Neural crest cell (in vitro differentiated cells): ENCODE measurements at places on chromosomes 16 and 17.

DNA sequence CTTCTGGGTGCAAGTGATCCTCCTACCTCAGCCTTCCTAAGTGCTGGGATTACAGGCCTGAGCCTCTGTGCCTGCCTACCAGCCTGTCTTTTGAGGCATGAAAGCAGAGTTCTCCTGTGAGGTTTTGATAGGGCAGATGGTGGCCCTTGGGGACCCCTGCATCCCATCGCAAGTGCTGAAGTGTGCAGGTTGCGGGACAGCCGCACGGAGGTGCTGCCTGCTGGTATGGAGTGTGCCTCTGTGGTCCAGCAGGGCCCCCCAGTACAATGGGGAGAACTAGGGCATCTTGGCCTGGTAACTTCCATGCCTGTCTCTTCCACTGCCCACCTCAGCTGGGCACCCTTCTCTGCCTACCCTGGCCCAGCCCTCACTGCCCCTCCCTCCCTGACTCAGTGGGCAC lies 9.9 kb upstream of the NDRG4 start:
- no peak for DNase-seq

DNA sequence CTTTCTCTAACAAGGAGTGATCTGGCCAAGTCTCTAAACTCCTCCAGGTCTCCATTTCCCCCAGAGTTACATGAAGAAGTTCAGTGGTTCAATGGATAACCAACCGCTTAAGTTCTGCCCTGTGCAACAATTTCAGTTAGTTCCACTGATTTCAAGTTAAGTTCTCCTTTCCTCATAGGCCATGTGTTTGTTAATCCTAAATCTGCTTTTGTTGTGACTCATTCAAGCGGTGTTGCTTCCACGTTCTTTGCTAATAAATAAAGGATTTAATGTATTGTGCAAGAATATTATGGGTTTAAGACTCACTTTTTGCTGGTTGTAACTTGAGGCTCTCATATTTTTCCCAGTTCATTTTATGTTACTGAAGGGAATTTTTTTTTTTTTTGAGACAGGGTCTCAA lies 36.3 kb downstream of the GNA13 start:
- no peak for DNase-seq

GRCh38 chr17:38672788-38673706 lies 1.7 kb downstream of the EPOP start:
- DNase-seq: no peak

GRCh38 chr16:69326172-69326873 lies 4.1 kb downstream of the PDF start:
- DNase-seq: no peak

- no peak for DNase-seq
Measured at GRCh38 chr16:56203052-56203451, 11.8 kb downstream of the GNAO1 start.

DNA sequence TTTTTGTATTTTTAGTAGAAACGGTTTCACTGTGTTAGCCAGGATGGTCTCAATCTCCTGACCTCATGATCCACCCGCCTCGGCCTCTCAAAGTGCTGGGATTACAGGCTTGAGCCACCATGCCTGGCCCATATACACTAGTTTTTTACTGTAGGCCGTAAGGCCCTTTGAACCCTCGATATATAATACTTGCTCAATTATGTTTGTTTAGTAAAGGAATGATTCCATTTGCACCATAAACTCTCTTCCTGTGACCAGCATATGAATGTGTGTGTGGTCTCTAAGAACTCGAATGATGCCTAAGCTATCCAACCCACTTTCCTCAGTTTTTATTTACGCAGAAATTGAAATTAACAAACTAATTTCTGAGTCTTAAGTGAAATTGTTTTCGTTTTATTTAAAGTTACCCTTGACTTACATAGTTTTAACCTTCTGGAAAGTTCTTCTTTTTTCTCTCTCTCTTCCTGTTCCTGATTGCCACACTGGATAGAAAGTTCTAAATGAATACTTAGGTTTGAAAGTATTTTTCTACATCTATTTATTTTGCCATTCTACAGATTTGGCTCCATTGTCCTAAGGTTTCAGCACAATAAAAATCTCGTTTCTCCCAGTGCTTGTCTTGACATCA lies 37.9 kb downstream of the PIGL start:
- DNase-seq: no peak

- DNase-seq: no peak
Measured at GRCh38 chr16:79192904-79193303, 407.6 kb downstream of the MAF start.

DNA sequence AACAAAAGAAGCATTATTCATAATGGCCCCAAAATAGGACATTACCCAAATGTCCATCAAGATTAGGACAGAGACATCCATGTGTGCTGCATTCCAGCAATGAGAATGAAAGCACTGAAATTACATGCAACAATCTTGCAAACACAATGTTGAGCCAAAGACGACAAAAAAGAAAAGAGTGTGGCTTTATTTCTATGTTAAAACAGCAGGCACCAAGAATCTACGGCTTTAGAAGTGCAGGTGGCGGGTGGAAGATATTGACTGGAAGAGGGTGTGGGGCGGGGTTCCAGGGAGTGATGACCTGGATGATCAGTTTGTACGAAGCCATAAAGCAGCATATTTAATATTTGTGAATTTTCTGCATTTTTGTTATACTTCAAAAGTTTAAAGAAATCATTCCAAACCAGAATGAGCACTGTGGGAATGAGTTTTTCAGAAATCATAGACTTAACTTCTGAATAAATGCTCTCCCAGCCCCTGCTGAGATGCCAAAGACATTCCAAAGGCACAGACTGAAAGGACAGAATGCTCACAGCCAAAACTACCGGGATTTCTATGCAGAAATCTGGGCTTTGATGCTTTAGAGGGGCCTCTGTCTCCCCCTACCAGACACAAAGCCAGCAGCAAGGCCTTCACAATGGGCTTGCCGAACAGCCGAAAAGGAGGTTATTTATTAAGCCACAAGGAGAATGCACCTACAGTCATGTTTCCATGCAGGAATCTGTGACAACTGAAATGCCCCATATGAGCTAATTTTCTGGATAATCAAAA lies 361.6 kb downstream of the GRIN2A start:
- peak; percentile 5 for DNase-seq

DNA sequence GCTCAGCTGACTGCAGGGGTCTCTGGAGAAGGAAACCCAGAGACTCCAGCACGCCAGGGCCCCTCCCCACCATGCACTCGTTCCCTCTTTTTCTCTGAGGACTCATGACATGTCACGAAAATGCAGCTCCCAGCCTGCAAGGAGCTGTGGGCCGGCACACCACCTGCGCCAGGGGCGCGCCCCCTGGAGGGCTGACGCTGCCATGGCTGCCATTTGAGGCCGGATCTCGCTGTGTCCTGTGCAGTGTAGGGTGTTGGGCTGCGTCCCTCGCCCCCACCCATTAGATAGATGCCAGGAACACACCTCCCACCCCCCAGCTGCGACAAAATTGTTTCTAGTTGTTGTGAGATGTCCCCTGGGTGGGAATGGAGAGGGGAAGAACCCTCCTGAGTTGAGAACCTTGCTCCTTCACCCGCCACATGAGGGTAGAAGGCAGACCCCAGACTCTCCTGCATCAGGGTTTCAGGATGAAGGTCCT lies 8.2 kb downstream of the SYNGR2 start:
- DNase-seq: peak; percentile 71

DNA sequence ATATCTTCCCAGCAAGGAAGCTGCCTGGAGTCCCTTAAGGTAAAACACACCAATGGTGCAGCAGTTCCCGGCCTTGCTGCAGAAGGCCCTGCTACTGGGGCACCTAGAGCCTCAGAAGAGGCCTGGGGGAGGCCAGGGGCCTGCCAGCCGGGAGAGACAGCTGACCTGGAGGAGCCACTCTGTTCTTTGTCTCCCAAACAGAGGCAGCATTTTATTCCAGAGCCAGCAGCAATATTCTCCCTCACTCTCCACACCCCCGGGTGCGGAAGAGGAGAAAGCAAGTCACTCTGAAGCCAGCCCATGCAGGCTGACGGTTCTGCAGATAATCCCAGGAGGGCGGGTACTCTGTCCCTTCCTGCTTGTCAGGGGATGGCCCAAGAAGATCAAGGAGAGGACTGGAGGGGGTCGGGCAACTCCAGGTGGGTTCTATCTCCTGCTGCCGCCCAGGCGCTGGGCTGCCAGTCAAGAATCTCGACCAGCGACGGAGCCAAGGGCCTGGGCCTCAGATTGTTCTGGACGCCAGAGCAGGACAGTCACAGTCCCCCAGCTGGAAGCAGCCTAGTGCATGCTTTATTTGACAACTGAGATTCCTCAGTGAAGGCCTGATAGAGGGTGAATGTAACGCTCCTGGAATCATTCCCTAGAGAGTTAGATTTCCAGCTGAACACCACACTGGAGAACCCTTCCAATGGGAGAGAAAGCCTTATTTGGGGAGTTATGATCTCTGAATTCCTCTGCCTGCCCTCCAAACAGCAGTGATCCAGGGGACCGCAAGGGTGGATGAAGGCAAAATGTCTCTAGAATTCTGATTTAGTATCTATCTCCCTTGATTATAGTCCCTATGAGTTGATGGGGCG lies 1.1 kb upstream of the KIFC3 start:
- DNase-seq: peak; percentile 34

DNA sequence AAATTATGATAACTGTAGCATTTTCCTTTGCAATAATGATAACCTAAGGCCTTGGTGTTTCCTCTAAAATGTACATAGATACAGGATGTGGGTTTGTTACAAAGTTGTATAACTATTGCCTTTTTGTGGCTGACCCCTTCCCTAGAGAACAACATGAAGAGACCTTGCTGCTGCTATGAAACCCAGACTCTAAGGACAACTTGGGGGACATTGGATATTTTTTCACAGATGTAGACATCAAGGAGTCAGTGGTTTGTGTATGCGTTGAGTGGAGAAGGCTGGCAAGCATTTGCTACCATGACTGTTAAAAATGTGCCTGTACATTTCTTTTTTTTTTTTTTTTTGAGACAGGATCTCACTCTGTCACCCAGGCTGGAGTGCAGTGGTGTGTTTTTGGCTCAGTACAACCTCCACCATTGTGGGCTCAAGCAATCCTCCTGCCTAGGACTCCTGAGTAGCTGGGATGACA lies 12.3 kb downstream of the HMOX2 start:
- no peak for DNase-seq

DNA sequence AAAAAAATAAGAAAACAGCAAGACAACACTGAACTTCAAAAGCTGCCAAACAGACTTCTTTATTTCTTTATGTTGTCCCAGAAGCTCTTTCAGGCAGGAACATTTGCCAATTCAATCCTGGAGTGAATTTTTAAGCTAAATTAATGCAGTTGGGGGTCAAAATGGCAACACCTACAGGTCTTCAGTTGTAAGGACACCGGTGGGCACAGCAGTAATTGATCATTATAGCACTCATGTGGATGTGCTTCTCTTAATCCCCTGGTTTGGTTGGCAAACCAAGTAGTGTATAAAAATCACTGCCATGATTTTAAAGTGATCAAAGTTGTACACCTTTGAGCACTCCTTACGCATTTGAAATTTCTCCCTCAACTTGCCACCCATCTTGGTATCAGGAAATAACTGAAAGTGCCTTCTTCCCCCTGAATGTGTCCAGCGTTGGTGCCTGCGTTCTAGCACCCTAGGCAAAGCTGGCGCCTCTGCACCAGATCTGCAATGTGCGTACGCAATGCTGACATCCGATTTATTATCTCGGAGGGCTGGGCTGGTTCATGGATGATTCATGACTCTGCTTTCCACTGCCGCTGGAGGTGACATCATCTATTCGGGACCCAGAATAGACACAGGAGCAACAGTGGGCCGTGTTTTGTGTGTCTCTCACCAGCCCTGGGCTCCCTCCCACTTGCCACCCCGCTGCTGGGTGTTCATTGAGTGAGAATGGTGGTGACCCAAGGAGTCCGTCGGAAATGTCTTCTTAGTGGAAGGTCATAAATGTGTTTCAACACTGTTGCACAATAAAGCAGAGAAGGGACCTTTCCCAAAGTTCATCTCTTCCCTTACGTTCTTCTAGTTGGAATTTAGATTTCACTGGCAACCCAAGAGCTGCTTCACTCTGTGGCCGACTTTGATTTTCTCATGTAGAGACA lies 203.4 kb downstream of the CCDC182 start:
- DNase-seq: no peak

DNA sequence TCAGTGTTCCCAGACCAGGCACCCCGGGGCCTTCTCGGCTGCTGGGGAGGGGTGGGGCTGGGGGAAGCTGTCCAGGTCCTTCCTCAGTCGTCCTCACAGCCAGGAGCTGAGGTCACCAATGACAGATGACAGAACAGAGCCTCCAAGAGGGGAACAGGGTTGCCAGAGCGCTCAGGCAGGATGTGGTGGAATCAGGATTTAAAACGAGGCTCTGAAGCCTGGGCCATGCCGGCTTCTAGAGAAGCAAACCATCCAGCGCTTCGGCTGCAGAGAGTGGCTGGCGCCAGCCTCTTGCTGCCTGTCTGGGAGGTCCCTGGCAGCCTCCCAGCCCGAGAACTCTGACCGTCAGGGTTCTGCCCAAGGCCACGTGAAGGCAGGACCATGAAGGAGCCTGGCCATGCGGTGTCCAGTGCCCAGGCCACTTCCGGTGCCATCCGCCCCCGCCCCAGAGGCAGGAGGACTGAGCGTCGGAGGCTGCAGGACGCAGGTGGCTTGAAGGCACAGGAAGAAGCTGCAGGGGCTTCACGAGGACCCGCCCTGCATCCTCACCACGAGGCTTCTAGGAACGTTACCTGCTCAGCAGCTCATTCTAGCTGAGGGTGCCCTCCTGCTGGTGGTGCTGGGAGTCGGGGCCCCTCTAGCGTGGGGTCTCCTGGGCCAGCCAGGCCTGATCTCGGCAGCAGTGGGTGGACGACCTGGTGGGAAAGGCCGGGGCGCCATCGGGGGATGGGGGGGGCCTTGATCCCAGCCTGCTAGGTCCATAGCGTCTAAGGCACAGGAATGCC lies 78.5 kb downstream of the KLHDC4 start:
- no peak for DNase-seq

DNA sequence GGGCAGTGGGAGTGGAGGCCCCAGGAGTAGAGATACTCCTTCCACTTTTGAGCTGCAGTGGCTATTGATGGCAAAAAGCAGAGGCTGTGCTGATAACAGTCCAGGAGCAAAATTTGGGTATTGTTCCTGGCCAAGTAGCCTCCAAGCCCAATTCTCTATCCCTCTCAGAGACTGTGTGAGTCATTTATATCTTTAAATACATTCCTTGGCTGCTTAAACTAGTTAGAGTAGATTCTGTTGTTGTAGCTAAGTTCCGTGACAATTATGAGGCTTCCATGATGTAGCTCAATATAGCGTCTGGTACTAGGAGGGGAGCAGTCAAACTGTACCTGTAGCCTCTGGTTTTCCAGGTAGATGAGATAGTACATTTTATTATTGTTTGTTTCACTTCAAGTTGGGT lies 19.9 kb upstream of the UBE2G1 start:
- DNase-seq: no peak
